A549 treated with GW870086 at 1 μM for 4 hours (cell line): ENCODE measurements at places on chromosomes 11 and 22. TPM values are rescaled to one million over a fixed set of nuclear protein-coding genes. Genes with fewer than 3 reads are reported as not detected.

Gene A4GALT
- 15.2 to 24.7 TPM (median 24.1 TPM) in 5 replicates for total RNA-seq

Gene GRIK4
- not detected in 5 replicates for total RNA-seq

Gene TMEM86A
- 0.19 to 0.36 TPM (median 0.23 TPM) in 5 replicates for total RNA-seq

Gene C11orf86
- total RNA-seq, result 60.1 to 99.8 TPM (median 85.5 TPM) in 5 replicates

Gene CYB5R2
- total RNA-seq, result 4.0 to 6.8 TPM (median 4.4 TPM) in 5 replicates

Gene SMC1B
- 0.03 TPM in 2 of 5 replicates, not detected in the others for total RNA-seq

Gene OR5P2
- total RNA-seq, result not detected in 5 replicates

Gene RNF214
- total RNA-seq, result 10.7 to 13.0 TPM (median 12.3 TPM) in 5 replicates

Gene TMA7B
- not detected in 5 replicates for total RNA-seq

Gene CADM1
- total RNA-seq, result 18.4 to 25.0 TPM (median 22.5 TPM) in 5 replicates

Gene UPB1
- total RNA-seq, result not detected in 5 replicates

Gene PHOX2A
- not detected in 5 replicates for total RNA-seq

Gene TOB2
- 20.7 to 23.9 TPM (median 22.9 TPM) in 5 replicates for total RNA-seq

Gene KIF18A
- total RNA-seq, result 11.3 to 16.5 TPM (median 14.2 TPM) in 5 replicates

Gene ALKBH3
- total RNA-seq, result 25.0 to 30.3 TPM (median 25.9 TPM) in 5 replicates

Gene OR10A2
- not detected in 5 replicates for total RNA-seq

Gene SAA4
- not detected in 5 replicates for total RNA-seq

Gene CD3E
- total RNA-seq, result not detected in 5 replicates

Gene RAB38
- 0.81 to 1.4 TPM (median 1.1 TPM) in 5 replicates for total RNA-seq

Gene BRSK2
- total RNA-seq, result 5.9 to 6.7 TPM (median 6.2 TPM) in 5 replicates

Gene OR6T1
- total RNA-seq, result not detected in 5 replicates

Gene NXPE2
- total RNA-seq, result not detected in 5 replicates

Gene SEPTIN5
- total RNA-seq, result 7.0 to 10.2 TPM (median 9.5 TPM) in 5 replicates

Gene INPP5J
- total RNA-seq, result 0.46 to 0.57 TPM (median 0.51 TPM) in 5 replicates

Gene NAV2
- total RNA-seq, result 18.8 to 31.0 TPM (median 27.3 TPM) in 5 replicates

Gene TUB
- total RNA-seq, result 4.7 to 7.2 TPM (median 6.1 TPM) in 5 replicates

Gene IL18
- total RNA-seq, result 92.0 to 107 TPM (median 99.7 TPM) in 5 replicates

Gene CFAP300
- 4.6 to 8.0 TPM (median 5.7 TPM) in 5 replicates for total RNA-seq

Gene BLID
- 0.16 to 0.17 TPM in 2 of 5 replicates, not detected in the others for total RNA-seq

Gene NOX4
- not detected in 5 replicates for total RNA-seq

Gene CCDC87
- 0.21 to 0.68 TPM (median 0.53 TPM) in 5 replicates for total RNA-seq

Gene OR4D5
- total RNA-seq, result not detected in 5 replicates

Gene MIOX
- 0.09 TPM in 1 of 5 replicates, not detected in the others for total RNA-seq

Gene CRYBB2
- total RNA-seq, result not detected in 5 replicates

Gene FGF19
- 0.09 to 0.13 TPM (median 0.10 TPM) in 5 replicates for total RNA-seq

Gene RGL4
- not detected in 5 replicates for total RNA-seq

Gene MMP7
- 22.8 to 33.8 TPM (median 24.6 TPM) in 5 replicates for total RNA-seq

Gene CNIH2
- total RNA-seq, result 1.7 to 2.4 TPM (median 2.4 TPM) in 5 replicates

Gene ARHGAP32
- 3.6 to 5.8 TPM (median 4.8 TPM) in 5 replicates for total RNA-seq

Gene OR52E8
- total RNA-seq, result not detected in 5 replicates

Gene FAT3
- total RNA-seq, result 0.21 to 0.87 TPM (median 0.59 TPM) in 5 replicates

Gene IGSF9B
- 1.1 to 2.4 TPM (median 1.9 TPM) in 5 replicates for total RNA-seq

Gene WBP2NL
- 0.30 TPM in 1 of 5 replicates, not detected in the others for total RNA-seq

Gene ACR
- 0.11 to 0.14 TPM in 2 of 5 replicates, not detected in the others for total RNA-seq

Gene BIK
- 1.4 to 2.0 TPM (median 1.5 TPM) in 5 replicates for total RNA-seq

Gene PANX3
- not detected in 5 replicates for total RNA-seq

Gene SYCE3
- 0.40 to 0.80 TPM (median 0.75 TPM) in 3 of 5 replicates, not detected in the others for total RNA-seq

Gene SLC22A8
- not detected in 5 replicates for total RNA-seq

Gene PATE2
- total RNA-seq, result not detected in 5 replicates

Gene TMEM191C
- 0.49 to 1.5 TPM (median 0.74 TPM) in 5 replicates for total RNA-seq

Gene DUSP8
- 0.34 to 1.6 TPM (median 0.83 TPM) in 5 replicates for total RNA-seq

Gene CBLIF
- total RNA-seq, result not detected in 5 replicates

Gene TRIM51
- not detected in 5 replicates for total RNA-seq

Gene CDC42EP2
- total RNA-seq, result 17.3 to 23.6 TPM (median 20.1 TPM) in 5 replicates

Gene CTTN
- 209 to 215 TPM (median 213 TPM) in 5 replicates for total RNA-seq
